ENCODE measurements at places on chromosomes 6 and 20.

- no peak for DNase-seq
Observed at GRCh38 chr6:136823128-136823660, 802 bp downstream of the PEX7 start.

DNA sequence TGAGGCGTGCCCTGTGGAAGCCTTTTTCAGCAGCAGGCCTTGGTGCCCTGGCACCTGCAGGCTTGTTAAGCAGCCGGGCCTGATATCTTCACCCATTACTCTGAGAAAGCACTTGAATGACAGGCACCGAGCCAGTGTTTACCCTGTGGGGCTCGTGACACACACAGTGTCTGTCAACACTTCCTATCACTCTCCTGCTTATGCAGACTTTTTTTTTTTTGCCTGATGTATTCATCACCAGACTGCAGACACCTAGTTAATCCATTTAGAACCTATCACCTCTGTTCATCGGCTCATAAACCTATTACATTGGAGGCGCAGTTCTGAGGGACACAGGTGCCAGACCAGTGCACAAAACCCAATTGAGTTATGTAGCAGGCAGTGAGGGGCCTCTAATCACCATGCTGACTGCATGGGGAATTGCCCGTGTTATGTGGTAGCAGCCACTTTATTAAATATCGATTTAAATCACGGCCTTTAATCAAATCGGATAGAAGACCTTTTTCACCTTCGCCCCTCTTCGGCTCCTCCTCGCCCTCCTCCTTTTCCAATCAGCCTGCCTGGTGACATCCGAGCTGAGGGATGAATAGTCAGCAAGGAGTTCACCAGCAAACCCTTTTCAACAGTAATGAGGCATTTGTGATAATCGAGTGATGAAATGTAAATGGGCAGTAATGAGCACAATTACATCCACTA, 962.9 kb upstream of the SLC35B3 start:
- DNase-seq, result no peak

DNA sequence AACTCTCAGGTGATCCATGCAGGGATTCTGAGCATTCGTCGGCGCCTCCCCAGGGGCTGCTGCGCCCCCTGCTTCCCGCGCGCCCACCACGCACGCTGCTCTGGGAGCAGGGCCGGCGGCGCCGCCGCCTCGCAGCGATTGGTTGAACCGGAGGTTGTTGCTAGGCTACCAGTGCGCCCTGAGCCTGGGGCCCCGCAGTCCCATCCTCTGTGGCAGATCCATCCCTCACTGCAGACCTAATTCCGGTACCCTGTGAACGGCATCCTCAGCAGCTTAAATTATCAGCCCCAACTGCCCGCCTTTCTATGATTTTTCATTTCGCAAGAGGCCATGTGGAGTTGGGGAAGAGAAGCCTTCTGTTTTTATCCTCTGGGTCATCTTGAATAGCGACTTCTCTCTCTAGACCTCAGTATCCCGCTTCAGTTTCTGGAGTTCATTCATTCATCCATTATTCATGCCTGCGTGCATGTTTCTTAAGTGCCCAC, 15.4 kb downstream of the PNPLA1 start:
- no peak for DNase-seq

- DNase-seq, result no peak
Observed at GRCh38 chr20:25454153-25454900, 46.9 kb downstream of the GINS1 start.

DNA sequence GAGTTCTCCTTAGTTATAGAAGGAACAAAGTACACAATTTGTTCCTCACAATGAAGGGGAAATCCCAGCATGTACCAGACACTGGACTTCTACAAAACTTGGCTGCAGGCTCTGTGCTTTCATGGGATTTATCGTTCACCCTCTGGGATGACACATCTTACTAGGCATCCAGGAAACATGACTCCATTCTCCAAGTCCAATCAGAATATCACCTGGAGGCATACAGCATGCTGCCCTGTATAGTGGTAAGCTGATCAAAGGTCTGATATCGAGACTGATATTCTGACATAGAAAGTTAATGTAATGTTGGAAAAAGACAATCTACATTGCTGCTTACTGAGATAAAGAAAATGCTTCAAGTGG, 6.7 kb downstream of the RWDD2A start:
- no peak for DNase-seq

DNA sequence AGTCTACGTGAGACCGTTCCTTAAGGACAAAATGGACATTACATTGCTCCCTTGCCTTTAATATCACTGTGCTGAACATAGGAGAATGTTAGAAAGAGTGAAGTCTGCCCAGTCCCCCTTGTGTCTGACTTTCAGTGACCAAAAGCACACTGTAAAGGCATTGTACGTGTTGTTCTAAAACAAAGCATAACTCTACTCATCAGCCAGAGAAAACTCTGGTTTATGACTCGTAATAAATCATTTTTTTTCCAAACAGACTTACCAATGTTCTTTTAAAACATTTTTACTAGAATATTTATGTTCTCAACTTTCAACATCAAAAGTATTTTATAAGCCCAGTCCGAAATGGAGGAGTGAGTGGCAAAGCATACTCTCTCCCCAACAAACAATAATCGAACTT, 262.5 kb downstream of the GJA1 start:
- no peak for DNase-seq

DNA sequence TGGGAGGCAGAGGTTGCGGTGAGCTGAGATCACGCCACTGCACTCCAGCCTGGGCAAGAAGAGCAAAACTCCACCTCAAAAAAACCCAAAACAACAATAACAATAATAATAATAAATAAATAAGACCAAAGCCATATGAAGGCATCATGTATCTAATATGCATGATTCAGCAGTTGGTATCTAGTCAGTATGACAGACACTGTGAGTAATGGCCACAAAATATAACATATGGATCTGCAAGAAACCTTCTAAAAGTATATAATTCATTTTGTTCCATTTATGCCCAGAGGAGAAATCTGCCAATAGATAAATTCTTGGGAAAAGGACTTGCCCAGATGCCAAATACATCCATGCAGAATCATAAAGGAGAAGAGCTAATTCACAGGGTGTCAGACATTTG, 252.3 kb downstream of the BTBD9 start:
- no peak for DNase-seq

- DNase-seq, result no peak
Observed at GRCh38 chr6:68497927-68498326, 137.2 kb upstream of the ADGRB3 start.

- no peak for DNase-seq
Observed at GRCh38 chr6:104182811-104183210, 676.9 kb downstream of the HACE1 start.

DNA sequence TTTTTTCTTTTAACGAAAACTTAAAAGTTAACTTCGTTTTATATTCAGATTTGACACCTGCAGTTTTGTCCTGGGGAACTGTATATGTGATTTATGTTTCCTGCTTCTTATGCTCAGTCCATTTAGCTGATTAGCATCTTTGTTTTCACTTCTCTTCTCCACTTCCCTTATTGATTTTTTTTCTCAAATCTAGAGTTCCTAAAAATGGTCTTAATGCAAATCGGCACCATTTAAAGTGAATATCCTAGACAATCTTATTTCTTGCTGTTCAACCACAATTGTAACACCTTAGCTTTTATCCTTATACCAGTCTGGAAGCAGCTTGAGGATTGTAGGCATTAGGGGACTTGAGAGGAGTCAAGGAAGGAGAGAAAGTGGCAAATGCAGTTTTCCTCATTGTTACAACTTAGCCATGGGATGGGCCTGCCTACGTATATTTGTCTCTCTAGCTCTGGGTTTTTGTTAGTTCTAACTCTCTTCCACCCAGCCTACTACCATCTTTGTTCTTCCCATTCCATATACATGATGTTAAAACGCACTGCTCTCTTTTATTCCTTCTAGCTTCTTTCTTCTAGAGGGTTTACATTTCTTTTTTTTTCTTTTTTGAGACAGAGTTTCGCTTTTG, 8.5 kb downstream of the QRSL1 start:
- DNase-seq, result no peak

DNA sequence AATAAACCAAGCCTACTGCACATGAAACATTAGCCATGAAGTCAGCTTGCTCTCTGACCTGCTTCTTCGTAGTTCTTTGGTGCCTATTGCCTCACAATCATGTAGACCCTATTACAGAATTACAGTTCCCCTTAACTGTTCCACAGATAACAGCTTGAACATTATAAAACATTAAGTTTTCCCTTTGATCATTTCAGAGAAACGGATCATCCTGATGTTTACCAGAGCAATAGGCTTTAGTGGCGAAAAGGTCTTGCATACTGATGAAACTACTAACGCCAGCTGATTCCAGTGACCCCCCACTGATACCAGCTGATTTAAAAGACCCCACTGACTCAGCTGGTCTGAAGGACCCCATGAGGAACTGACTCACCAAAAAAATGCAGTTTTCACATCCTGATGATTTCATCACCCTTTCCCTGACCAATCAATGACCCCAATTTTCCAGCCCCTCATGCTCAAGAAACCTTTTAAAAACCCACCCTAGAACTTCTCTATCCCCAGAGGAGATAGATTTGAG, 39.4 kb upstream of the MLIP start:
- no peak for DNase-seq

GRCh38 chr6:134896910-134897309, 53.0 kb downstream of the ALDH8A1 start:
- DNase-seq, result no peak

GRCh38 chr20:23192469-23192868, 106.3 kb upstream of the CD93 start:
- no peak for DNase-seq

- no peak for DNase-seq
Observed at GRCh38 chr6:36104836-36105235, 25.5 kb upstream of the MAPK13 start.

GRCh38 chr20:48733296-48733790, 94.5 kb downstream of the PREX1 start:
- DNase-seq, result no peak

DNA sequence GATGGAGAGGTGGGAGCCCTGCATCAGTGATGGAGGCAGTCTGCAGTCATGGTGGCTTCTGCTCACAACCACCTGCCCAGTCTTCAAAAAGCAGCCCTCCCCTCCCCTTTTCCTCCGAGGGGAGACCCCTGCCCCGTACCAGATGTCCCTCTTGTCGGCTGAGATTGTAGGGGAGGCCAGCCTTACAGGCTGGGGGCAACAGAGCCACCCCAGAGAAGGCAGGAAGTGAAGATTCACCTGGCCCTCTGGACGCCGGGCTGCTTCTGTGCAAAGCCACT, 4.5 kb downstream of the TNFRSF6B start:
- DNase-seq, result no peak

- no peak for DNase-seq
Observed at GRCh38 chr6:16274483-16274882, 36.1 kb downstream of the GMPR start.

DNA sequence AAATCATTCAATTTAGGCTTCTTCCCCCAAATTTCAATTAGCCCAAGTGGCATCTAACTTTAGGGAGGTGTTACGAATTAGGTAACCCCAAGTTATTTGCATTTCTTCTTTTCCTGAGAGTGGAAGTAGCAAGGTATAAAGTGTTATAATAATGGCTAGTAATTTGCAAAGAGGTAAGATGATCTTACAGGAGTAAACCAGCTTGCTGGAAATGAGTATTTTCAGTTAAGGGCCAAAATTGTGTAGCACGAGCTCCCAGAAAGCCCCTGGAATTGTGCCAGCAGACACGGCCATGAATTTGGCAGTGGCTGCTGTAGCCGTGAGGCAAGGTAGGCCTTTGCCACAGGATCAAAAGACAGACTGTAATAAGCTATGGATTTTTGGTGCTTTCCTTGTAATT, 38.0 kb downstream of the CITED2 start:
- no peak for DNase-seq

DNA sequence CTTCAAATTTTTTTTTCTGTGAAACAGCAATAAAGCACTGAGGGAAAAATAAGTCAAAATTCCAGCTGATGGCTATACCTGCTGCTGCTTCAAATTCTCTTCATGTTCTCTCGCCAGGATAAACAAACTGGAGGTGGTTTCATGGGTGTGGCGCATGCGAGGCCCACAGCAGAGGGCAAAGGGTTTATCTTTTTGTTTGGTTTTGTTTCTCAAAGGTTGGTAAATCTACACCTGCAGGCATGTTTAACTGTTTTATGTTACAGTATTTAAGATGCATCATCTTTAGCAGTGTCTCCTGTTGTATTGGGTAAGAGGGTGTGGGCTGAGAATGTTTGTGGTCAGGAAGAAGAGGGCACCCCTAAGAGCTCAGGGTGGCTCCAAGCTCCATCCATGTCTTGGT, 342.2 kb downstream of the CDH26 start:
- DNase-seq, result no peak

GRCh38 chr20:12409501-12409900, 491.8 kb downstream of the BTBD3 start:
- no peak for DNase-seq

GRCh38 chr6:33297956-33298772, 578 bp downstream of the RGL2 start:
- no peak for DNase-seq

- no peak for DNase-seq
Observed at GRCh38 chr6:99305021-99305554, 44.4 kb downstream of the FAXC start.

- no peak for DNase-seq
Observed at GRCh38 chr20:5595744-5596143, 154.5 kb upstream of the SHLD1 start.

DNA sequence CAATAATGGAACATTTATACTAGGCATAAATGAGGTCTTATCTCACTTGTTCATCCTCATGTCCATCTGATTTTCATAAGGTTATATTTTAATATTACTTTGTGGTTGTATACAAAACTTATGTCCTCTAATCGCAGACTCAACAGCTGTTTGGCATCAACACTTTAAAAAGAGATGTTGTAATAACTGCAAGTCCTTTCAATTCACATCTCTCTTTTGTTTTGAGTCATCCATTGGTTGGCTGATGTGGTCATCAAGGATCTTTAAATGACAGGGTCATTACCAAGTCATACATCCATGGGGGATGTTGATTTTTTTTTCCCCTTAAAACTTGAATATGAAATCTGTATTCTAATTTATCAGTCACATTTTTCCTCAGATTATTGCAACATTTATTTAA, 299.4 kb upstream of the NRSN1 start:
- no peak for DNase-seq

DNA sequence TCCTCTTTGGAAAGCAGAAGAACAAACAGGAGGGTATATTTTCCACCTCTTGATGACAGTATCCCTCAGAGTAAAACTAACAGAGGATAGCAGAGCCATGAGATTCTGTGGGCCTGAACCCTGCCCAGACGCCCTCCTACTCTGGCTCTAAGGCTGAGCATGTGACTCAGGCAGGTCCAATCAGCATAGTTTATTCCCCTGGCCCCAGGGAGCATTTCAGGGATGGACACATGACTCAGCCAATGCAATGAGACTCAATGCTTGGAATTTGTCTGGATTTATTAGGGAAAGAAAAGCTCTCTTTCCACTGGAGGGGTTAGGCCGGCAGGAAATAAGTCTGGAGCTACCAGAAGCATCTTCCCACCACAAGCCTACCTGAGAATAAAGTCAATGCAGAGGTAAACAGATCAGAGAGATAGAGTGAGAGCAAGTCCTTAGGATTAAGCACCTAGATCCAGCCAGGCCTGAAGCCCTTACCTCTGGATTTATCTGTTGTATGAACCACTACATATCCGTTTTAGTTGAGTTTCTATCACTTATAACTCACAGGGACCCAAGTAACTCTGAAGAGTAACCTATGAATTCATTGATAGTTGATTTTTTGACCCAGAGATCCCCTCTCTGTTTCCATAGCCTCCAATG, 68.2 kb upstream of the EYA2 start:
- DNase-seq, result no peak

- no peak for DNase-seq
Observed at GRCh38 chr20:25360631-25361286, 29.9 kb downstream of the ABHD12 start.

Measured in stimulated activated CD4-positive, alpha-beta T cell treated with anti-CD3 and anti-CD28 coated beads, Interleukin-1b, Interleukin-23, amount 100 ng/mL, for 1 hour (primary cell).